Lower lobe of right lung (tissue), 2 donors: ENCODE measurements at places on chromosomes 11 and 22. TPM values are rescaled to one million over a fixed set of nuclear protein-coding genes. Genes with fewer than 3 reads are reported as not detected.
A peak's percentile ranks its signal among the peaks of the same experiment; 100 is the strongest.

Gene PGA5
- total RNA-seq = 0.32 TPM

Gene CLMP
- 15.1 TPM for total RNA-seq

Gene EHBP1L1
- 110 TPM for total RNA-seq

Gene CARD10
- total RNA-seq = 14.9 TPM

Gene DKK3
- 111 TPM for total RNA-seq

DNA sequence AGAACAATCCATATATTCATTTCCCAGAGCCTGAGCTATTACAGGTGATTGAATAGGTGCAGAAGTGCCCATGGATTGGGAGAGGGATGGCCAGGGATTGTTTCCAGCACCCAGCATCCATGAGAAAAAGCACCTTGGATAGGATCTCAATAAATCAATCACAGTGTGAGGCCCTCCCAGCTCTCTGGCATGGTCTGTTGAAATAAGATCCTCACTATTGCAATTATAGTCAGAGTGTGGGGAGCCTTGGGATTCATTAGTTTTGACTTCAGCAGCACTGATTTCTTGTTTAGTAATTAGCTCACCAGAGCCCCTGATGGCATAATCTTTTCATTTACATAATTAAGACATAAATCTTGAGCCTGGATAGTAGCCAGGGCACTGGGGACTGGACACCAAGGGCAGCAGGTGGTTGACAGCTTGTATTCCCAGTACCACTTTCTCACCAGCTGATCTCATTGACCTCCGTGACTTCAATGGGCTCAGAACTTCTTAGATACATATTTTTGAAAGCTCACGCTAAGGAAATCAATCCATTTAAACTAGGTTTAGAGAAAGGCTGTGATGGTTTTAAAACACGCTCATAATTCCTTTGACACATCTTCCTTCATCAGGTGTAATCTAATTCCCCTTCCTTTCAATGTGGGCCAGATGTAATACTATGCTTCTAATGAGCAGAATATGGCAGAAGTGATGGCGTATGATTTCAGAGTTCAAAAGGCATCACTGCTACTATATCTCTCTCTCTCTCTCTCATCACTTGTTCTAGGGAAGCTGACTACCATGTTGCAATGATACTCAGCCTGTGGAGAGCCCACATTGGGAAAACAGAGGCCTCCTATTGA, 22.1 kb upstream of the DRD2 start:
- peaks cover 5% of the 10 kb centered on the region for H3K27me3 ChIP-seq
- no peak overlapping the region for H3K27ac ChIP-seq
- no peaks in the 10 kb centered on the region for H3K36me3 ChIP-seq
- H3K4me3 ChIP-seq = no peak overlapping the region
- DNase-seq = no peak

GRCh38 chr11:120660024-120660565, 148.5 kb downstream of the GRIK4 start:
- peaks cover 6% of the 10 kb centered on the region for H3K27me3 ChIP-seq
- no peaks in the 10 kb centered on the region for H3K36me3 ChIP-seq
- H3K4me1 ChIP-seq = no peaks in the 10 kb centered on the region

DNA sequence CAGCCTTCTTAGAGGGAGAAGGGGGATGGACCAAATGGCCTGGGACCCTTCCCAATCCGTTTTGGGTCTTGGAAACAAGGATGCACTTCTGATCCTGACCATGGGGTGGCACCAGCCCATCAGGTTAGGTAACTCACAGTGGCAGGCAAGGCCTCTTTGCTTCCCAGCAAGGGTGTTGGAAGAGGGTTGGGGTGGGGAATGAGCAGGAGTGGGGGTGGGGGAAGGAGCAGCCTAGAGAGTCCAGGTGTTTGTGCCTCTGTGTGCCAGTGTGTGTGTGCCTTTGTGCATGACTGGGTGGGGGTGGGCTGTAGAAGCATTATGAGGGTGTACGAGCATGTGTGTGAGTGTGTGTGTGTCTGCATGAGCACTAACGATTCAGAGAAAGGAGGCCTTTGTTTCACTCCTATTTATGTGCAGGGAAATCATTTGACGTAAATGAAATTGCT, 213.1 kb downstream of the INSC start:
- no peaks in the 10 kb centered on the region for H3K4me1 ChIP-seq
- no peaks in the 10 kb centered on the region for H3K27me3 ChIP-seq
- peak; percentile 52 for DNase-seq
- H3K4me3 ChIP-seq = no peak overlapping the region

DNA sequence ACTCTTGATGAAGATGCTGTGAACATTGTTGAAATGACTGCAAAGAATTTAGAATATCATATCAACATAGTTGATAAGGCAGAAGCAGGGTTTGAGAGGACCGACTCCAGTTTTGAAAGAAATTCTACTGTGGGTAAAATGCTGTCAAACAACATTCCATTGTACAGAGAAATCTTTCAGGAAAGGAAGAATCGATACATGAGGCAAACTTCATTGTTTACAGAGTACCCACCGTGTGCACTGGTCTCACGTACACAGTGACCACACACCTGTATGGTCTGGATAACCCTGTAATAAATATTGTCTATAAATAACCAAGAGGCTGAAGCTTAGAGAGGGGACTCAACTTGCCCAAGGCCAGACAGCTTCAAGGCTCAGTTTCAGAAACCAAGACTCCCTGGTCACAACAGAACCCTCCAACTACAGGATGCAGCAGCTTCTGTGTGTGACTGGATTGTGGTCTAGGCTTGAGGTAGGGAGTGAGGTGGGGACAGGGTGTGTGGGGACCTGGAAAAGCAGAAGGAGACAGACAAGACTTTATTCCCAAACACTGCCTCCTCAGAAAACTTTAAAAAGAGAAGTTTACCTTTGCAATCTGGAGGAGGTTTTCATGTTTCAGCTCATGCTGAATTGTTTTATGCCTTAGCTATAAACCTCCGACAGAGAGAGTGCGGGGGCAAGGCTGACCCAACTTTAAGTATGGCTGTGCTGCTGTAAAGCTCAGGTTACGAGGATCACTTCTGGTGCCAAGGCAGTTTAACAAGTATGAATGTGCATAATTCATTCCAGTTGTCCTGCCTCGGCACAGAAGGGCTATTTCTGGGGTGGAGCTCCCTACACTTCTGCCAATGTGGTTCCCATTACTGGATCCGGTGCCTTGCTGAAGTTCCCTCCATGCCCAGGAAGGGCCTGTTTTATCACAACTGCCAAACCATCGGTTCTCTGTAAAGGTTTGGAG, 372.6 kb upstream of the NARS2 start:
- H3K36me3 ChIP-seq = no peaks in the 10 kb centered on the region
- DNase-seq = no peak
- H3K27me3 ChIP-seq = peaks cover 5% of the 10 kb centered on the region
- H3K27ac ChIP-seq = no peak overlapping the region
- no peaks in the 10 kb centered on the region for H3K4me1 ChIP-seq
- no peak overlapping the region for H3K4me3 ChIP-seq

DNA sequence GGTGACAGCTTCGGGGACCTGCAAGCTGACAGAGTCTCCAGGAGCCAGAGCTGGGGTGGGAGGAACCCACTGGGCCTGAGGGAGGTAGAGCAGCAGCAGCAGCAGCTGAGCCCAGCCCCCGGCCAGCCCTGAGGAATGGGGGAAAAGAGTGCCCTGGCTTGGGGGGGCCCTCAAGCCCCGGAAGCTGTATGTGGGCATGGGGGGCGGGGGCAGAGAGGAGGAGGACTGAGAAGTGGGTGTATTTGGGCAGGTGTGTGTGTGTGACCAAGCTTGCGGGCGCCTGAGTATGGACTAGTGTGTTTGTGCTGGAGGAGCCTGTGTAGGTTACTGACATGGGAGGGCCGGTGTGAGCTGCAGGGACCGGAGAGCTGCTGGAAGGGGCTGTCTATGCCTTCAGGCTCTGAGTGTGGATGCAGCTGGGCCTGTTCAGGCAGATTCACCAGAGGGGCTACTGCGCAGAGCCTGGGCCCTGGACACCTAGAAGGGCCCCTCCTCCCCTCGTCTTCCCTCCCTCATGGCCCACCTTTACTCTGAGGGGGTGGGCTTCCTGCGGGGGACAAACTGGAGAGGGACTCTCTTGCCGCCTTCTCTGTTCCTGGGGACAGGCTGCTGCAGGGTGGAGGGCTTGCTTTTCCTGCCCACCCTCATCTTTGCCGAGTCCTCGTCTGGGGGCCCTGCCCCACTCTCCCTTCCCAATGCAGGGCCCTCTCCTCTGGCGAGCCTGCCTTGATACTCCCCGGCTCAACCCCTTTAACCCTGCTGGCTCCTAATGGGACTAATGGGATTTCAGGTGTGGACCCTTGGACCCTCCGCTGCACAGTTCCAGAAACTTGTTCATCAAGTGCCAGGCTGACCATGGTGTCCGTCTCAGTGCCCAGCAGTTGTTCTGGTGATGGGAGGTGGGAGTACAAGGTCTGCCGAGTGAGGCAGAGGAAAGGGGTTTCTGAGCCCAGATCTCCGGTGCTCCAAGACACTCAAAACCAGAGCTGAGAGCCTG, 28.2 kb downstream of the ST3GAL4 start:
- no peaks in the 10 kb centered on the region for H3K36me3 ChIP-seq
- H3K4me3 ChIP-seq = no peak overlapping the region
- DNase-seq = no peak
- no peak overlapping the region for H3K27ac ChIP-seq
- no peaks in the 10 kb centered on the region for H3K27me3 ChIP-seq

DNA sequence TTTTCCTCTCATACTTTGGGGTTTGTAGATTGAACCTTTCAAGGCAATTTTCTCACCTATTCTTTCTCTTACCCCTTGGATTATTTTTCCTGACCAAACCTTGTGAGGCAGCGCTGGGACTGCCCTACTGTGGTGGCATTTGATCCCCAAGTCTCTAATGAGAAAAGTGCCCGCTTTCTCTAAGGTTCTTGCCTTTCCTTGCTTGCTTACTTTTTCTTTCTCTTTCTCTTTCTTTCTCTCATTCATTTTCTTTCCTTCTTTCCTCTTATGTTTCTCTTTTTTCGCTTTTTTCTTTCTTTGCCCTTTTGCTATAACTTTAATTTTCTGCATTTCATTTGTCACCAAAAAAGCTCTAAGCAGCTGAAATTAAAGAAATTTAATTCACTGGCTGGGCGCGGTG, 40.7 kb upstream of the ADSL start:
- no peaks in the 10 kb centered on the region for H3K27me3 ChIP-seq
- H3K4me3 ChIP-seq = no peak overlapping the region
- no peak for DNase-seq

GRCh38 chr22:26529345-26529744, 17.1 kb upstream of the TFIP11 start:
- peaks cover 15% of the 10 kb centered on the region for H3K4me1 ChIP-seq
- DNase-seq = no peak
- no peak overlapping the region for H3K4me3 ChIP-seq
- H3K27ac ChIP-seq = no peak overlapping the region
- no peaks in the 10 kb centered on the region for H3K27me3 ChIP-seq

DNA sequence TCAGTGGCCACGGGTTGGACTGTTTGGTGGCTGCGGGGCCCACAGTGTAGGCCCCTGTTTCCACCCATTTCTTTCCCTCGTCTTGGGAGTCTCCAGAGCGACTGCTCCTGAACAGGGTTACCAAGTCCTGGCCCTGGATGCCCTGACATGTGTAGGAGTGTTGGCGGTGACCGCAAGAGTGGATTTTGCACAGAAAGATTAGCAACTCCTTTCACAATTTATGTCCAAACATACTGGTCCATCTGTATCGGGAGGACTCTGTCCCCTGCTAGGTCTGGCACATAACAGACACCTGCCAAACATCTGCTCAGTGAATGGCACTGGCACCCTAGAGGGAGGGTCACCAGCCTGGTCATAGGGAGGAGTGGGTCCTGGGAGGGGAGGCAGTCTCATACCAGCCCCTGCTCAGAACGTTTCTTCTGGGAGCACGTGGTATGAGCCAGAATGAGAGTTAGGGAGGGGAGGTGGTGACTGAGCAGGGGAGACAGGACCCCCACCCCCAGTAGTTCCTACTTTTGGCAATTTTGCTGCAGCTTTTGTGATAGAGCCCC, 3.4 kb upstream of the APOA1 start:
- H3K4me3 ChIP-seq = no peak overlapping the region
- no peak for DNase-seq
- no peaks in the 10 kb centered on the region for H3K27me3 ChIP-seq
- H3K36me3 ChIP-seq = peaks cover 33% of the 10 kb centered on the region

- H3K27me3 ChIP-seq = peaks cover 79% of the 10 kb centered on the region
- no peak overlapping the region for H3K4me3 ChIP-seq
- DNase-seq = no peak
- peaks cover 12% of the 10 kb centered on the region for H3K4me1 ChIP-seq
- no peaks in the 10 kb centered on the region for H3K36me3 ChIP-seq
These were observed 93.2 kb downstream of the CACNA1I start for GRCh38 chr22:39663751-39664150.

GRCh38 chr11:1206391-1207271, 16.2 kb upstream of the MUC5B start:
- no peaks in the 10 kb centered on the region for H3K36me3 ChIP-seq
- no peak overlapping the region for H3K4me3 ChIP-seq
- H3K27ac ChIP-seq = no peak overlapping the region
- H3K27me3 ChIP-seq = peaks cover 19% of the 10 kb centered on the region
- no peaks in the 10 kb centered on the region for H3K4me1 ChIP-seq

GRCh38 chr22:22843848-22844247, 43.8 kb upstream of the IGLL5 start:
- DNase-seq = no peak
- no peak overlapping the region for H3K4me3 ChIP-seq
- H3K4me1 ChIP-seq = no peaks in the 10 kb centered on the region
- no peaks in the 10 kb centered on the region for H3K27me3 ChIP-seq
- H3K27ac ChIP-seq = no peak overlapping the region

DNA sequence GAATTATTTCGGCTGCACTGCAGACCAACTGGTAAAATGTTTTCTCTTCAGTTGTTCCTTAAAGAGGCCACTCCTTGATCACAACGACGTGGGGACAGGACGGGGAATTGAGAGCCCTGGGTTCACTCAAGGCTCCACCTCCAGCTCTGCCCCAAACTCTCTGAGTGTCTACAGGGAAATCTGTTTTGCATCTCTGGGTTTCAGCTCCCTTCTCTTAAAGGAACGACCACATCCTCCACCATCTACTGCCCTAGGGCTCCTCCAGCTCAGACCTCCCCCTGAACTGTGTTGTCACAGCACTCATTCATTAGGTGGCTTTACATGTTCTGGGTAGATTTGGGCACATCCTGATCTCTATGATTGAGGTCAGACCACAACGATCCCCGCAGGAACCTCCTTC, 5.1 kb upstream of the PPFIA1 start:
- no peak overlapping the region for H3K4me3 ChIP-seq
- H3K27ac ChIP-seq = no peak overlapping the region
- no peak for DNase-seq
- H3K36me3 ChIP-seq = no peaks in the 10 kb centered on the region
